ENCODE measurements at places on chromosomes 3 and 15.

DNA sequence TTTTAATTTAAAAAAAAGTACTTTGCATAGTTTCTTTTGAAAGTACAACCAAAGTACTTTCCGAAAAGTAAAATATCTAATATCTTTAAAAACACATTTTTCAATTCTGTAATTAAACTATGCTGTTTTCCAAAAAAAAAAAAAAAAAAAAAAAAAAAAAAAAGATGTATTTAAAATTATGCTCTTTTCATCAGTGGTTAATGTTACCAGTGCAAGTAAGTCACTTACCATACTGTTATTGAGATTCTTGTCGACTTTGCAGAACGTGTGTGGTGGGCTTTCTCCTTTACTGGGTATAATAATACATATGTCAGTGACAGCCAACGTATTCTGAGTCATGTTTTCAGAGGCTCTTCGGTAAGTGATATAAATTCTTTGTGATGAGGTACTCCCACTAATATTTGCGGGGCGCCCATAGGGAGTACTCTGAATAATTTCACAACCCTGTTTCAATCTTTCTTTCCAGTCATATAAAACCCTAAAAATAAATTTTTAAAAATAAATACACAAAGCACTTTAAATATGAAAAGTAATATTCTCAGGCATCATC, 39.9 kb downstream of the DENND4A start:
- no peak for DNase-seq

DNA sequence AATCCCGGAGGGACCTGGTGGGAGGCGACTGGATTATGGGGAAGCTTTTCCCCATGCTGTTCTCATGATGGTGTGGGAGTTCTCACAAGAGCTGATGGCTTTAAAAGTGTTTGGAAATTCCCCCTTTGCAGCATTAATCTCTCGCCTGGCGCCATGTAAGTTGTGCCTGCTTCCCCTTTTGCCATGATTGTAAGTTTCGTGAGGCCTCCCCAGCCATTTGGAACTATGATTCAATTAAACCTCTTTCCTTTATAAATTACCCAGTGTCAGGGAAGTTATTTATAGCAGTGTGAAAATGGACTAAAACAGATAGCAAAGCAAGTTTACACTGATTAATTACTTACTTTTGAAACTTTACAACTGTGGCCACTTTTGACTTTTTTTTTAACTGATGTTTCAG, 10.6 kb upstream of the U2SURP start:
- no peak for DNase-seq

GRCh38 chr3:117480972-117481371, 771.4 kb downstream of the TUSC7 start:
- DNase-seq: no peak

DNA sequence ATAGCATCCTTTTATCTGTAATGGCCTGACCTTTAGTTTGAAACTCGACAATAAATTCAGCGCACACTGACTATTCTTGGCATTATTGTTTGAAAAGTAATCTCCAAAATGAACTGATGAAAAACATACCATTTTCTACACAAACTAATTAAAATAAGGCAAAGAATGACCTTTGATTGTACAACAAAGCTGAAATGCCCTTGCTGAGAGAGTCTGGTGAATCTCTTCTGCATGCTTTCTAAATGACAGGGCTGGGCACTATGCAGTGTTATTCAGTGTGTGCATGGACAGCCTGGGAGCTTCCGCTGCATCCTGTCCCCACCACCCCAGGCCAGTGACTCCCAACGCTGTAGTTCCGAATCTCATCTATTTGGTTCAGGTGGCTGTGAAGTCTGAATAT, 530.8 kb downstream of the FOXP1 start:
- no peak for DNase-seq

GRCh38 chr15:41411031-41411430, 5.9 kb upstream of the RTF1 start:
- no peak for DNase-seq

- no peak for DNase-seq
Observed at GRCh38 chr3:21705769-21706168, 45.2 kb downstream of the ZNF385D start.

DNA sequence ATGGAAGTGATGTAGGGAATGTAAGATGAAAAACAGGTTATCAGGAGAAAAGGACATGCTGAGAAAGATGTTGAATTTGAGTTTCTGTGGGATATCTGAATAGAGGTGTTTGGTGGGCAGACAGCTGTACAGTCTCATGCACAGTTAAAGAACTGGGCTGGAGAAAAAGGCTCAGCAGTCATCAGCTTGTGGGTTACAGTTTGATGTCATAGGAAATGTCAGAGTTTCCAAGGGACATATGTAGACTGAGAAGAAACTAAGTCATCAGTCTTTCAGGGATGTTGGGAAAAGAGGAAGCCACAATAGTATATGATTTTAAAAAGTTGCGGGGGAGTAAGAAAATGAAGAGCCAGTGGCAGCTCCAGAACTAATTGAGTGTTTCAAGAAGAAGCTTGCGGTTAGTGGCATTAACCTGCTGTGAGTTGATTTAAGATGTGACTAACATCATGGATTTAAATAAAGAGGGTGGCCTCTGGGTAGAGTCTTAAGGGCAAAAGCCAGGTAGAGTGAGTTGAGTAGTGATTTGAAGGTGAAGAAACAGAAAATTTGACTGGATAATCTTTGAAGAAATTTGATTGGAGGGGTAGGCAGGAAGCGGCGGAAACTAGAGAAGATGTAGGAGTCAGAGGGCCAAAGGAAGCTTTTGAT, 24.6 kb downstream of the GORASP1 start:
- DNase-seq: no peak

GRCh38 chr15:60777558-60777957, 298.6 kb upstream of the ICE2 start:
- no peak for DNase-seq

GRCh38 chr15:99427210-99427609, 138.6 kb upstream of the MEF2A start:
- no peak for DNase-seq

DNA sequence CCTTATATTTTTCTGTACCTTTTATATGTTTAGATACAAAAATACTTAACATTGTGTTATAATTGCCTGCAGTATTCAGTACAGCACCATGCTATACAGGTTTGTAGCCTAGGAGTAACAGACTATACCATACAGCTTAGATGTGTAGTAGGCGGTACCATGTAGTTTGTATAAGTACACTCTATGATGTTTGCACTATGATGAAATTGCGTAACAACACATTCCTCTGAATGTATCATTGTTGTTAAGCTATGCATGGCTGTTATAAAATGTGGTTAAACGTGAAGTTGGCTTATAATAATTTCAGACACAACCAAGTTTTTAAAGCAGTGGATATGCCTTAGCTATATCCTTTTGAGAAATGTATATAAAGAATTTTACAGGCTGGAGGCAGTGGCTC, 328.3 kb downstream of the PLCL2 start:
- no peak for DNase-seq

GRCh38 chr3:59995563-59995962, 945.7 kb upstream of the CFAP20DC start:
- DNase-seq: peak; percentile 44

DNA sequence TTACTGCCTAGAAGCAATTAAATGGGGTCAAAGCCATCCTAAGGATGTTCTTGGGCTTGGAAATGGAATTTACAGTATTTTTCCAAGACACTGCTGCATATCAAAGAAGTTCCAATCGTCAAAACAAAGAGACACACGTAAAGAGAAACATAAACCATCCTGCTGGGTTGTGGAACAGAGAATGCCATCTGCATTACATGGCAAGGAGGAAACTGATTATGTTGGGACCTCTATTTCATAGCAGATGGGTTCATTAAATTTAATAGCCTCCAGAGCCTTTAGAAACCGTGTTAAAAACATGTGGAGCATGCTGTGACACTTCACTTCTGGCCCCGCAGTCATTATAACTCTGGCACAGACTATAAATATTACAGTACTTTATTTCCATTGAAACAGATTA, 154.6 kb downstream of the LRTM1 start:
- no peak for DNase-seq

DNA sequence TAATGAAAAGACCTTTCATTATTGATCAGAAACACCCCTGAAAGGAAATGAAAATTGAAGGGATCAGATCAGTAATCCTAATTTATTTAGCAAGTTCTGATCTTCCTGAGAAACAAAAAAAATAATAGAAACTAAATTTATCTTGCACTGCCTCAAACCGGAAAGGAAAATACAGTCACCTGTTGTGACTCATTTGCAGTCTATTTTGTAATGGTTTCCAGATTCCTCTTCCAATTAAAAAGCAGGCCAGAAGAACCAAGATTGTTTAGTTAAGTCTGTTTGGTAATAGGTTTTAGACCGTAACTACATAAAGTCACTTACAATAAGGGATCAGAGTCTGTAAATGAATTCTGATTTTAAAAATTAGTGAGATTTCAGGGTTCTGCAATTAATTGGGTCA, 49.7 kb upstream of the ATOSA start:
- no peak for DNase-seq

- DNase-seq: no peak
Observed at GRCh38 chr15:71290002-71290401, 174.7 kb downstream of the THSD4 start.

- DNase-seq: no peak
Observed at GRCh38 chr3:152823781-152824180, 11.2 kb upstream of the P2RY1 start.

GRCh38 chr3:7915356-7915755, 586.3 kb upstream of the LMCD1 start:
- no peak for DNase-seq

GRCh38 chr3:194399874-194400411, 877 bp upstream of the GP5 start:
- DNase-seq: no peak

GRCh38 chr3:150371741-150372254, 36.3 kb upstream of the TSC22D2 start:
- DNase-seq: no peak

DNA sequence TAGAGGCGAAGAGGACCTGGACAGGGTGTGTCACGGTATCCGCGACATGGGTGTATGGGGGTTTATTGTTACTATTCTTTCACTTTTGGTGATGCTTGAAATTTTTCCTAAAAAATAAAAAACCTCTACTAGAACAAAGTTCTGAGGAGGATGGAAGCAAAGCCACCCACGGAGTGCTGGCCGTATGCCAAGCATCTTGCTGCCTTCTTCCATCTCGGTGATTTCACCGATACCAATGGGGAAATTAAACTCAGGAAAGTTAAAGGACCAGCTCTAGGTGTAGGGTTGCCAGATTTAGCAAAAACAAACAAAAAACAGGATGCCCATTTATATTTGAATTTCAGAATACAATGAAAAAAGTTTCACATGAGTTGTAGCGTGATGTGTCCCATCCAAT, 33.9 kb downstream of the SMAD6 start:
- no peak for DNase-seq

DNA sequence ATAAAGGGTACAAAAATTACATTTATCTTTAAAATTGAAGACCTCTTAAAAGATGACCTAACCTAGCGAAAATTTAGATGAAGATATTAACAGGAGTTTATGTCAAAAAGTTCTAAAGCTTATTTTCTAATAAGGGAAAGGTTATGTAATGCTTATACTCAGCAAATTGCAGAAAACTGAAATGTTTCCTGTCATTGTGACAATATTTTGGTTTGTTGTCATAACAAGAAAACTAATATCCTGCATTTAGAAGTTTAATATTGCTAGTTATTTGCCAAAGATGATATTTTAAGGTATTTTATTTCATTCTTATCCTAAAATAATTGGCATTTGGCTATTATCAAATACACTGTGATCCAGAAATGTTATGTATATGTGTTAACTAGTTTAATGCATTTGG, 294.5 kb downstream of the C3orf38 start:
- no peak for DNase-seq

DNA sequence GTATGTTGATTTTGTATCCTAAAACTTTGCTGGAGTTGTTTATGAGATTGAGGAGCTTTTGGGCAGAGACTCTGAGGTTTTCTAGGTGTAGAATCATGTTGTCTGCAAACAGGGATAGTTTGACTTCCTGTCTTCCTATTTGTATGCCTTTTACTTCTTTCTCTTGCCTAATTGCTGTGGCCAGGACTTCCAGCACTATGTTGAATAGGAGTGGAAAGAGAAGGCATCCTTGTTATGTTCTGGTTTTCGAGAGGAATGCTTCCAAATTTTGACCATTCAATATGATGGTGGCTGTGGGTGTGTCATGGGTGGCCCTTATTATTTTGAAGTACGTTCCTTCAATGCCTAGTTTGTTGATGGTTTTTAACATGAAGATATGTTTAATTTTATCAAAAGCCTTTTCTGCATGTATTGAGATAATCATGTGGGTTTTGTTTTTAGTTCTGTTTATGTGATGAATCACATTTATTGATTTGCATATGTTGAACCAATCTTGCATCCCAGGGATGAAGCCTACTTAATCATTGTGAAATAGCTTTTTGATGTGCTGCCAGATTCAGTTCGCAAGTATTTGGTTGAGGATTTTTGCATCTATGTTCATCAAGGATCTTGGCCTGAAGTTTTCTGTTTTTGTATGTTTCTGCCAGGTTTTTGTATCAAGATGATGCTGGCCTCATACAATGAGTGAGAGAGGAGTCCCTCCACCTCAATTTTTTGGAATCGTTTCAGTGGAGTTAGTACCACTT, 188.1 kb downstream of the MINAR1 start:
- no peak for DNase-seq

DNA sequence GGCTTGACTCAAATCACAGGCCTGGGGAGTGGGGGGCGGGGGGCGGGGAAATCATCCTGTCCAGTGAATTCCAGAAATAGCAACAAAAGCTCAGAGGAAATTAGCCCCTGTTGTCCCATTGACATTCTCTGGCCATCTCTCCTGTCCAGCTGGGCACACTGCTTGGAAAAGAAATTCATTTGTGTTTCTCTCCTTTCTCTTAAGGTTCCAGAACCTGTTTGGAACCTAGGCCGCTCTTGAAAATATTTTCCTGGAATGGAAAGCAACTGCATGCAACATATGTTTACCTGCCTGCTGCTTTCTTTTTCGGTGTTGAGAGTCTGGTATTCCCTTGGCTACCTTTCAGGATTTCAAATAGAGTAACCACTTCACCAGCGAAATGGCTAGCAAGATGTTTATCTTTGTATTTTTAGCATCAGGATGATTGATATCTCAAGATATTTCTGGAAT, 169.0 kb downstream of the GHSR start:
- DNase-seq: no peak

DNA sequence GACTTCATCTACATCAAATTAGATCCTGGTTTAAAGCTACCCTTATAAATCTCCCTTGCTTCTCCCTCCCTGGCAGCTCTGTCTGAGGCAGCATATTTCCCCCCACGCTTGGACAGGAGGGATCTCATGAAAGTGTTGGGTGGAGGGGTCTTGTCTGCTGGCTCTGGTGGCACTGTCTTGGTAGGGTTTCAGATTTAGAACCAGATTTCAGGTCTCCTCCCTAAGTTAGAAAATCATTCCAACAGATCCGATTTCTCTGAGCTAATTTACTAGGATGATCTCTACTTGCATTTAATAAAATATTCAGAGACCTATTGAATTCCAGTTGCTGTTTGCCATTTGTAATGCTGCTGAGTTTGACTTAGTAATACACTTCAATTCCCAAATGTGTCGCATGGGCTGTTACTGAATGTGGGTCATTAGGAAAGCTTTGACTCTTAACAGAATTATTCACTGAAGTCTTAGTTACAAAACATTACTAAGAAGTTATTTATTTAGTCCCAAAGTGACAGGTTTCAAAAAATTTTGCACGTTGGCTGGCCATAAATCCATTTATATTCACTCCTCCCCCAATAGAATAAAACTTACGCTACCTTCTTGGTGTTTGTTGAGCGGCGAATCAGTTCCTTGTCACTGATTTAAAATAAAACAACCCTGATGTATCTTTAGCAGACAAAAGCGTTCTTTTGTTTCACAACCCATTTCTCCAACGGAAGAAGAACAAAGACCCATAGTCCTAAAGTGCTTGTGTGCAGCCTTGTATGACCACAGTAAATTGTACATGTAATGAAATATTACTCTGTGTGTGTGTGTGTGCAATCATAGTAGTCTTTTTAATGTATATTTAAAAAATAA, 84.5 kb downstream of the TRAK1 start:
- no peak for DNase-seq
